ENCODE measurements at places on chromosomes 6 and 20. TPM values are rescaled to one million over a fixed set of nuclear protein-coding genes. Genes with fewer than 3 reads are reported as not detected.

- H3K4me1 ChIP-seq: peaks cover 32% of the 10 kb centered on the region
- H3K27ac ChIP-seq: peak overlapping the region; percentile 64
- H3K36me3 ChIP-seq: no peaks in the 10 kb centered on the region
- peaks cover 2% of the 10 kb centered on the region for H3K27me3 ChIP-seq
- peak overlapping the region; percentile 92 for H3K4me3 ChIP-seq
- DNase-seq: peak; percentile 51
Measured at GRCh38 chr6:31821301-31822035, 6.1 kb upstream of the HSPA1B start.

- H3K27ac ChIP-seq: no peak overlapping the region
- H3K36me3 ChIP-seq: no peaks in the 10 kb centered on the region
- no peak for DNase-seq
- H3K4me1 ChIP-seq: peaks cover 4% of the 10 kb centered on the region
Measured at GRCh38 chr6:46357591-46357990, 133.7 kb downstream of the RCAN2 start.

- no peak overlapping the region for H3K4me3 ChIP-seq
- no peak for DNase-seq
- no peak overlapping the region for H3K27ac ChIP-seq
- peaks cover 3% of the 10 kb centered on the region for H3K27me3 ChIP-seq
- no peaks in the 10 kb centered on the region for H3K36me3 ChIP-seq
- H3K4me1 ChIP-seq: peaks cover 10% of the 10 kb centered on the region
Measured at GRCh38 chr6:152100183-152100618, 292.7 kb downstream of the ESR1 start.

- H3K4me3 ChIP-seq: no peak overlapping the region
- no peaks in the 10 kb centered on the region for H3K36me3 ChIP-seq
- H3K27ac ChIP-seq: no peak overlapping the region
- no peak for DNase-seq
Measured at GRCh38 chr20:9422321-9423057, 91.9 kb upstream of the LAMP5 start.

MAS1 gene
- not detected for total RNA-seq

DNA sequence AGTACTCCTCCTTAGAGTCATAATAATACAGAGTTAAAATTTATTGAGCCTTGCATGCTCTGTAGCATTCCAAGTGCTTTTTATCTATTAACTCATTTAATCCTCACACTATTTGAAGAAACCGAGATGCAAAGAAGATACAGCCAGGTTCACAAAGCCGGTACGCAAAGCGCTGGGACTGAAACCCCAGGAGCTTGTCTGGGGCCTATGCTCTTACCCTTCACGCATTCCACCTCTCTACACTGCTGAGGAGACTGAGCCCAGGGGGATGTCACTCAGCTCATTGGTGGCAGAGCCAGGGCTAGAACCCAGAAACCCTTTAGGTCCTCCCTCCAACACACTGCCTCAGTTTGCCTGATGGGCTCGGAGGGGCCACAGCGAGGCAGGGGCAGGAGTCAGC is 19.7 kb upstream of the MRPS18A start:
- H3K36me3 ChIP-seq: no peaks in the 10 kb centered on the region
- H3K27ac ChIP-seq: no peak overlapping the region
- no peak overlapping the region for H3K4me3 ChIP-seq
- peaks cover 5% of the 10 kb centered on the region for H3K27me3 ChIP-seq

DNA sequence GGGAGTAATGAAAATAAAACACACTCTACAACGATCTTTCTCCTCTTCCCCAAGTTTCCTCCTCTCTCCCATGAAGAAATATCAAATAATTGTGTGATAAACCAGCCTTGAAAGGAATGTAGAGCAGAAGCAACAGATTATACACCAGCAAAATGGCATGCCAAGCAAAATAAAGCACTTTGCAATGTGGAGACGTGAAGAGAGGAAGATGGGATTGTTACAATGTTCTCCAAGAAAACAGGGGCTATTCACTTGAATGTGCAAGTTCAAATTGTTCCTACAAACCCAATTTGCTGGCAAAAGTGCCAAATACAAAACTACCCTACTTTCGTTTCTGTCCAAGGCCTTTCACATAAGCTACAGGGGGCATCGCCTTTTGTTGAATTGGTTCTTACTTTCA is 185.1 kb downstream of the PDE7B start:
- no peaks in the 10 kb centered on the region for H3K36me3 ChIP-seq
- H3K27me3 ChIP-seq: peaks cover 1% of the 10 kb centered on the region
- no peak overlapping the region for H3K4me3 ChIP-seq
- DNase-seq: no peak

ADGRG6 gene
- total RNA-seq: 8.8 TPM

DNA sequence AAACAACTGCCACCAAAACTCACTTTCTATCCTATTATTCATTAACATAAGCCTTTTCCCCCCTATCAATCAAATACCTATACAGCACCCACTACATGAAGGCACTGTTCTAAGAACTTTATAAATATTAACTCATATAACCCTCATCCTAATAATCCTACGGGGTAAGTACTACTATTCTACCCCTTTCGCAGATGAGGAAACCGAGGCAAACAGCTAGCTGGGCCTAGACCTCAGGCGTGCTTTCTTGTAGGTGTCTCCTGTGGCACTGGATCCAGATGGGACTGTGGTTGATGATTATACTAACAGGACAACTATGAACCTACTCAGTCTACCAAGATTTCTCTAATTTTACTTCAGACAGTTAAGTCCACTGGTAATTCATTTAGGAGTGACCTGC is 131.6 kb downstream of the ZMYND8 start:
- no peak overlapping the region for H3K4me3 ChIP-seq
- peaks cover 52% of the 10 kb centered on the region for H3K36me3 ChIP-seq
- no peak for DNase-seq
- no peaks in the 10 kb centered on the region for H3K4me1 ChIP-seq
- peaks cover 5% of the 10 kb centered on the region for H3K27me3 ChIP-seq

HIVEP1 gene
- total RNA-seq: 19.0 TPM

DNA sequence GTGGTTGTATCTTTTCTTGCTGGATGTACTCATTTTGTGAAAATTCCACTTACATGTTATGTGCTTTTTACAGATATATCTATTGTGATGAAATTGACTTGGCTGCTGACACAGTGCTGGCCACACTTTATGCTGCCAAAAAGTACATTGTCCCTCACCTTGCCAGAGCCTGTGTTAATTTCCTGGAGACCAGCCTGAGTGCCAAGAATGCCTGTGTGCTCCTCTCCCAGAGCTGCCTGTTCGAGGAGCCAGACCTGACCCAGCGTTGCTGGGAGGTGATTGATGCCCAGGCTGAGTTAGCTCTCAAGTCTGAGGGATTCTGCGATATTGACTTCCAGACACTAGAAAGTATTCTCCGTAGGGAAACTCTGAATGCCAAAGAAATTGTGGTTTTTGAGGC is 4.9 kb downstream of the BTBD3 start:
- H3K27ac ChIP-seq: no peak overlapping the region
- peaks cover 4% of the 10 kb centered on the region for H3K36me3 ChIP-seq
- no peak for DNase-seq
- H3K4me1 ChIP-seq: peaks cover 11% of the 10 kb centered on the region

- peaks cover 33% of the 10 kb centered on the region for H3K27me3 ChIP-seq
- peaks cover 23% of the 10 kb centered on the region for H3K4me1 ChIP-seq
- peak overlapping the region; percentile 20 for H3K27ac ChIP-seq
Measured at GRCh38 chr6:77462359-77463307, 658 bp downstream of the HTR1B start.

- peaks cover 4% of the 10 kb centered on the region for H3K36me3 ChIP-seq
- H3K4me1 ChIP-seq: peaks cover 25% of the 10 kb centered on the region
- H3K27ac ChIP-seq: no peak overlapping the region
- DNase-seq: no peak
Measured at GRCh38 chr6:22001396-22002027, 295.3 kb downstream of the PRL start.

DNA sequence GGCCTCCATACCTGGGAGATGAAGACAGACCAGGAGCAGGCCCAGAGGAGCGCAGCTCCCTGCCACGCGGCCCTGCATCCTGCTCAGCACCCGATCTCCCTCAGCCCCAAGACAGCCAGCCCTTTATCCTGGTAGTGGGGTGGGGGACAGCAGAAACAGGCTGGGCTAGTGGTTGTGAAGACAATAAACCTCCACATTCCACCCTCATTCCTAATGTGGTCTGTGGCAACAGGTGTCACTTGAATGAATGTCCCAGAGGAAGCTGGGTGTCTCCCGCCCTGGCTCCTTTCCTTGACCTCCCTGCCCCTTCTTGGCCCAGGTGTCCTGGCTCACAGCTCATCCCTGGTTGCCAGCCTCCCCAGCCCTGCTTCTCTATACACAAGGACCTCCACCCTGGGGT is at the start of gene C6orf15:
TSS of gene C6orf15 (minus strand) at position 98 of the 400 bp plus-strand sequence. CDS start at position 78, 20 bp downstream.
- H3K4me3 ChIP-seq: no peak within 1 kb of the TSS
- no peaks in the 10 kb centered on the region for H3K36me3 ChIP-seq
- DNase-seq: no peak
- no peak within 1 kb of the TSS for H3K27ac ChIP-seq
- peaks cover 12% of the 10 kb centered on the region for H3K4me1 ChIP-seq

GRCh38 chr6:22068561-22069305 is 228.1 kb downstream of the PRL start:
- no peak overlapping the region for H3K4me3 ChIP-seq
- H3K27me3 ChIP-seq: no peaks in the 10 kb centered on the region
- no peak for DNase-seq
- H3K4me1 ChIP-seq: peaks cover 27% of the 10 kb centered on the region

- H3K27ac ChIP-seq: no peak overlapping the region
- H3K4me1 ChIP-seq: peaks cover 11% of the 10 kb centered on the region
- DNase-seq: no peak
- no peaks in the 10 kb centered on the region for H3K27me3 ChIP-seq
- H3K36me3 ChIP-seq: peaks cover 11% of the 10 kb centered on the region
- no peak overlapping the region for H3K4me3 ChIP-seq
Measured at GRCh38 chr6:25975923-25976560, 13.4 kb downstream of the TRIM38 start.

DNA sequence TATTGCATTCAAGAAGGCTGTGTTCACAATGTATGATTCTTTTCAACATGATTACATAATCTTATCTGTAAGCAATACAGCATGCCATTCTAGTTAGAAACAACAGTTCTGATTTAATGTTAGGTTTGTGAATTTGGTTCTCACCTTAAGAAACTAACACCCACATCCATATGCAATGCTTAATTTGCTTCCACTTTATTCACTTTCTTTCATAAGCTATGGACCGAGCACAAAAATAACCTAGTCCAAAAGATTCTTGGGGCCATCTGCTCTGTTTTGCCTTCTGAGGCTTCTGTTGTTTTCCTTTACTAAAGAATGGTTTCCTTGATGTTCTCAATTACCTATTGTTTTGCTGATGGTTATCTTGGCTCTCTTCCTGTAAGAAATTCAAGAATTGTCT is 258.2 kb downstream of the EYS start:
- H3K36me3 ChIP-seq: peaks cover 3% of the 10 kb centered on the region
- H3K4me1 ChIP-seq: peaks cover 26% of the 10 kb centered on the region
- no peak overlapping the region for H3K4me3 ChIP-seq
- no peaks in the 10 kb centered on the region for H3K27me3 ChIP-seq
- H3K27ac ChIP-seq: no peak overlapping the region
- DNase-seq: no peak

DNA sequence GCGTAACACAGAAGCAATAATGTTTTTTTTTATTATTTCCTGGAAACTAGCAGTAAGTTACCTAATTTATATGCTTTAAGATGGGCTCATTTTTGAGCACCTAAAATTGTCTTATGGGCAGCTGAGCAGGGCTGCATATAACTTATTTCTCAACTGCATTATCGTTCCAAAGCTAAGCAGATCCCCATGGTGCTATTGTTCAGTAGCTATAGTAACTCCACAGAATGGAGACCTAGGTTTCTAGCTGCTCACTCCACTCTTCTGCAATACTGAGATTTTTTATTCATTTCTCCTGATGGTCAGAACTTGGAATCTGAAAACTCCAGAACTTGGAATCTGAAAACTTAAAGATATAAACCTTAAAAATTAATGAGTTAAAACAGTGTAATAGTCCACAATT is 18.7 kb downstream of the CRISP1 start:
- peaks cover 1% of the 10 kb centered on the region for H3K27me3 ChIP-seq
- no peak for DNase-seq
- H3K4me1 ChIP-seq: peaks cover 2% of the 10 kb centered on the region
- no peak overlapping the region for H3K4me3 ChIP-seq

PRND gene
- 371 TPM for total RNA-seq

PRRT1 gene
- total RNA-seq: 2.1 TPM

- no peak overlapping the region for H3K27ac ChIP-seq
- DNase-seq: no peak
- H3K36me3 ChIP-seq: peaks cover 8% of the 10 kb centered on the region
- no peak overlapping the region for H3K4me3 ChIP-seq
- H3K27me3 ChIP-seq: peaks cover 1% of the 10 kb centered on the region
- peaks cover 5% of the 10 kb centered on the region for H3K4me1 ChIP-seq
Measured at GRCh38 chr20:35060168-35060567, 32.4 kb downstream of the TRPC4AP start.

- no peaks in the 10 kb centered on the region for H3K4me1 ChIP-seq
- no peaks in the 10 kb centered on the region for H3K36me3 ChIP-seq
Measured at GRCh38 chr6:17116117-17116440, 14.2 kb downstream of the STMND1 start.

RAD21L1 gene
- total RNA-seq: 1.1 TPM

- no peak overlapping the region for H3K27ac ChIP-seq
- peaks cover 3% of the 10 kb centered on the region for H3K4me1 ChIP-seq
- no peak for DNase-seq
- peaks cover 4% of the 10 kb centered on the region for H3K27me3 ChIP-seq
- H3K36me3 ChIP-seq: no peaks in the 10 kb centered on the region
Measured at GRCh38 chr6:33716890-33717632, 5.6 kb upstream of the UQCC2 start.

DNA sequence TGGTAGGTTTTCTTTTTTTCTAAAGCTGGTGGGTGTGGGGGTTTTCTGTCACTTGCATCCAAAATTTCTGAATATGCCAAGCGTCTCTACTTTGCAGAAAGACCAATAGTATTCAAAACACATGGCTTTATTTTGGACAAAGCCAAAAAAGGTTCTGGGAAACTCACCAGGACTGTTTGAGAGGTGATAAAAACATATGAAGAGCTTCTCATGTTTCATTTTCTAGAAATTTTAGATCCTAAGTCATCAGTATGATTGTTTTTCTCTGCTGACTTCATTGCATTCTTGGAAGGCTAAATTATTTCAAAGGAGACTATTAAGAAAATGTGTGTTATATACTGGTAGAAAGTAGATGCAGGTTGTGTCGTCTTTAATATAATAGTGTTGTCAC is 51.3 kb downstream of the GCLC start:
- H3K27me3 ChIP-seq: no peaks in the 10 kb centered on the region
- H3K36me3 ChIP-seq: no peaks in the 10 kb centered on the region
- H3K4me3 ChIP-seq: no peak overlapping the region
- no peaks in the 10 kb centered on the region for H3K4me1 ChIP-seq
- no peak for DNase-seq

RNF217 gene
- 50.7 TPM for total RNA-seq

CEP85L gene
- 22.2 TPM for total RNA-seq

HSPA1L gene
- total RNA-seq: 0.82 TPM

- peaks cover 2% of the 10 kb centered on the region for H3K27me3 ChIP-seq
- H3K4me3 ChIP-seq: no peak overlapping the region
- H3K4me1 ChIP-seq: peaks cover 13% of the 10 kb centered on the region
- DNase-seq: no peak
Measured at GRCh38 chr6:25700761-25701160, 48.7 kb downstream of the SCGN start.

PRICKLE4 gene
- 20.7 TPM for total RNA-seq

DNA sequence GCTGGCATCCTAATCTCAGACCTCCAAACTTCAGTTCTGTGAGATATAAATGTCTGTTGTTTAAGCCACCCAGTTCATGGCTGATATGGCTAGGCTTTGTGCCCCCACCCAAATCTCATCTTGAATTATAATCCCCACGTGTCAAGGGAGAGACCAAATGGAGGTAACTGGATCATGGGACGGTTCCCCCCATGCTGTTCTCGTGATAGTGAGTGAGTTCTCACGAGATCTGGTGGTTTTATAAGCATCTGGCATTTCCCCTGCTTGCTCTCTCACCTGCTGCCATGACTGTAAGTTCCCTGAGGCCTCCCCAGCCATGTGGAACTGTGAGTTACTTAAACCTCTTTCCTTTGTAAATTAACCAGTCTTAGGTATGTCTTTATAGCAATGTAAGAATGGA is 56.7 kb downstream of the KIAA0319 start:
- H3K27me3 ChIP-seq: peaks cover 3% of the 10 kb centered on the region
- H3K4me3 ChIP-seq: no peak overlapping the region
- no peak overlapping the region for H3K27ac ChIP-seq

Measured in endothelial cell (in vitro differentiated cells).